ENCODE measurements at places on chromosomes 6 and 20.

DNA sequence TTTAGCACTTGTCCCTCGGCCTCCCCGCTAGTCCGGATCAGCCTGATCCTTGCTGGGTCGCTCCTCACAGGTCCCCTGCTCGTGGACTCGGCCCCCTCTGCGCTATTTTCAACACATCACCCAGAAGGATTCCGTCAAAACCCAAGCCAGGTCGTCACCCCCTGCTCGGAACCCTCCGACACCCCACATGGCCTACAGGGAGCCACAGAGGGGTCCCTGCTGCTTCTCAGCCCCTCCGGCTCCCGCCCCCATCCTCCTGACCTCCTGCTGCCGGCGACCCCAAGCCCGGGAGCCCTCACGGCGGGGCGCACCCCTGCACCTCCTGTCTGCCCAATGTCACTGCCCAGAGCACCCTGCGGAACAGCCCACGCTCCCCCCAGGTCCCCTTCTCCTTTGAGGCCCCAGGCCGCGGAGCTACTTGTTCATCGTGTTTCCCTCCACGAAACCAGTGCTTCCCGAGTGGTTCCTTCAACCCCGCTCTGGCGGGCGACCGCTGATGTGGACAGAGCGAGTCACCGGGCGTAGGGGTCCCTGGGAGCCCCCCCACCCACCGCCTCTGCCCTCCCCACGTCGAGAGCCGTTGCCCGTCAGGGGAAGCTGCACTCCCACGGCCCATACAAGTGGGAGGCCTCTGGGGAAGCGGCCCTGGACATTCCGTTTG is 638 bp upstream of the MYL9 start:
- DNase-seq, result no peak

GRCh38 chr6:26571592-26572296 is 25.0 kb upstream of the ABT1 start:
- DNase-seq, result peak; percentile 65

DNA sequence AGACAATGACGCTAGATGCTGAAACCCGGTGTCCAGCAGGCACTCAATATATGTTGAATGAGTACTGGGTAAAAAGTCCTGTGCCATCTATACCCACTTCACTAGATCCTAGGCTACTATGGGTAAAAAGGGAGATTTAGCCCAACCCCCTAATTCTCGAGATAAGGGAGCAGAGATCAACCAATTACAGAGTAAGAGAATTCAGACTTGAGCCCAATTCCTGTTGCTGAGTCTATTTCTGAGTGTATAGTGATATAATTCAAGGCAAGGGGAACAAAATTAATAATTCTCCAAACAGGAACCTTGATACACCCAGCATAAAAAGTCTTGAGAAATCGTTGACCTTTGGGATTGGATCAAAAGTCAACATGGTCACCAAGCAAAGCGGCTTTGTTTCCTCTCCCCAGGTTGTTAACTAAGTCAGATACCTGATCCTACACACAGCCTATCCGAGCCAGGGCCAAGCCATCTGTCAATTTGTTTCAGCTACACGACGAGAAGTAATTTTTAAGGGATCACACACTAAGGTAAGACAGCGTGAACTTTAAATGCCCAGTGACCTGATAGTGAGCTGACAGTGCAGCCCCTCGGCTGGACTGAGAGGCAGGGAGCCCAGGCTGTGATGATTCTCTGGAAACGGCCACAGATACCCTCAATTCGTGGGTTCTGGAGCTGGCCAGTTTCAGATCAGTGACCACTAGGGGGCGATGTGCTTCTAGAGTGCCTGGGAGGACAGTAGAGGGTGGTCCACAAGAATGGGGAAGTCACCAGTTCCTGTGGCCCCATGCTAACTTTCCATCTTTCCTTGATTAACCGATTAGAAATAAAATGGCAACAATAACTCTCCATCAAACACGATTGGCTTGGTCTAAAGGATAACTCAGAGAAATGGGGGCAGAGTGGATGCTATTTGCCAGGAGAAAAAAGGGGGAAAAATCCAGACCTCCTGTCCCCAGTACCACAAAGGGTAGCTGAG is 46.2 kb downstream of the SLC22A23 start:
- DNase-seq, result no peak

DNA sequence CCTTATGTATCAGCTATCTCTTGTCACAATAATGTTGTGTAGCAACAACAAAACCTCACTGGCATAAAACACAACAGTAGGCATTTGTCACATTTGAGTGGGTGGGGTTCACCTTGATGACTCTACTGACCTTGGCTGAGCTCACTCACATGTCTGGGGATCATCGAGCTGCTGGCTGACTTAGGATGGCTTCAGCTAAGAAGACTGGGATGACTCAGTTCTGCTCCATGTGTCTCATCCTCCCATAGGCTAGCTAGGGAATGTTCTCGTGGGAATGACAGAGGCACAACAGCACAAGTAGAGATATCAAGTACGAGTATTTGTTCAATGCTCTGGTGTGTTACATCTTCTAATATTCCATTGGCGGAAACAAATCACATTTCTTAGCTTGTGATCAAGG is 167.9 kb downstream of the PLCB1 start:
- no peak for DNase-seq

GRCh38 chr6:142183351-142183750 is 36.3 kb downstream of the VTA1 start:
- DNase-seq, result no peak

DNA sequence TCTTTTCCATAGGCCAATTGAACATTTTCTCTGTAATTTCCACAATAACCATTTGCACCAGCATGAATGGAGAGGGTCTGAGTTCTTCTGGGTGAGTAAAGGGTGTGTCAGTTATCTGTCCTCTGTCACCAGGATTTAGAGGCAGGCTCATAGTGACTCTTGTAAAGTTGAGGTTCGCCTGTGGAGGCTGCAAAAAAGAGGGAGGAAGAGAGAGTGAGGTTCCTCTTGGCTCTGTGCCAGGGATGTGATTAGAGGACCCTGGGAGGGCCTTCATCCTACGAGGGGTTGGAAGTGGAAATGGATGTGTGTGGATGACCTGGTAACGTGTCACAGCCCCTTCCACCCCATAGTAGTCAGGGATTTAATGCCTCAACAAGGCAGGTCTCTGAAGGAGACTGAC is 242.0 kb downstream of the ESR1 start:
- DNase-seq, result no peak

- no peak for DNase-seq
These were observed 7.1 kb upstream of the MYLK2 start for GRCh38 chr20:31811796-31812728.

- no peak for DNase-seq
These were observed 13.6 kb downstream of the NHSL1 start for GRCh38 chr6:138485586-138486248.

Measured in NCI-H187 treated with DMSO at 0.1 percent for 48 hours (cell line).